ENCODE measurements at places on chromosomes 13 and 19. TPM values are rescaled to one million over a fixed set of nuclear protein-coding genes. Genes with fewer than 3 reads are reported as not detected.

NMRK2 gene
- 0.31 TPM for polyA plus RNA-seq

PRODH2 gene
- polyA plus RNA-seq: not detected

ZNF701 gene
- 1.8 TPM for polyA plus RNA-seq

SOX21 gene
- polyA plus RNA-seq: 4.9 TPM

MOB3A gene
- polyA plus RNA-seq: 40.1 TPM

All from brain (organoid and tissue), 16 donors.